Heart right ventricle (tissue), 16 donors: ENCODE measurements at places on chromosomes 1 and 21. TPM values are rescaled to one million over a fixed set of nuclear protein-coding genes. Genes with fewer than 3 reads are reported as not detected.
A peak's percentile ranks its signal among the peaks of the same experiment; 100 is the strongest.

HSPB7 gene
- polyA plus RNA-seq = 6,425 TPM

DNA sequence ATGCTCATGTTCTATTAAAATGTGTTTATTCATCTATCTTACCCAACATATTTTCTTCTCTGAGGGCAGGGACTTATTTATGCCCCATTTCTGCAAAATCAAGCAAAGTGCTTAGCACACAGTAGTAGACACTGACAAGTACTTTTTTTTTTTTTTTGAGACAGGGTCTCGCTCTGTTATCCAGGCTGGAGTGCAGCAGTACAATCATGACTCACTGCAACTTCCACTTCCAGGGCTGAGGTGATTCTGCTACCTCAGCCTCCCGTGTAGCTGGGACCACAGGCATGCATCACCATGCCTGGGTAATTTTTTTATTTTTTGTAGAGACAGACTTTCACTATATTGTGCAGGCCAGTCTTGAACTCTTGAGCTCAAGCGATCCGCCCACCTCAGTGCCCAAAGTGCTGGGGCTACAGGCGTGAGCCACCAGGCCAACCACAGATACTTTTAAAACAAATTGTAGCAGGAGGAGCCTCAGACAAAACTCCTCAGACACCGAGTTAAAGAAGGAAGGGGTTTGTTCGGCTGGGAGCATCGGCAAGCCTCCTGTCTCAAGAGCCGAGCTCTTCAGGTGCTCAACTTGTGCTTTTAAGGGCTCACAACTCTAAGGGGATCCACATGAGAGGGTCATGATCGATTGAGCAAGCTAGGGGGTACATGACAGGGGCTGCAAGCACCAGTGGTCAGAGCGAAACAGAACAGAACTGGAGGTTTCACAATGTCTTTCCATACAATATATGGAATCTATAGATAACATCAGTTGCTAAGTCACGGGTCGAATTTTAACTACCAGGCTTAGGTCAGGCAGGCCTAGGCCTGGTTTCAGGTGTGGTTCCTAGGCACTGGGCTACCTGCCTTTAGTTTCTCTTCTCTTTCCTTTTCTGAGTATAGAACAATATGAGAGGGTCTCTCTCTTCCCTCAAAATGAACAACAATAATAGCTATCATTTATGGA lies 5.7 kb upstream of the TMEM167B start:
- no peak for DNase-seq

DIO1 gene
- polyA plus RNA-seq = not detected

DNA sequence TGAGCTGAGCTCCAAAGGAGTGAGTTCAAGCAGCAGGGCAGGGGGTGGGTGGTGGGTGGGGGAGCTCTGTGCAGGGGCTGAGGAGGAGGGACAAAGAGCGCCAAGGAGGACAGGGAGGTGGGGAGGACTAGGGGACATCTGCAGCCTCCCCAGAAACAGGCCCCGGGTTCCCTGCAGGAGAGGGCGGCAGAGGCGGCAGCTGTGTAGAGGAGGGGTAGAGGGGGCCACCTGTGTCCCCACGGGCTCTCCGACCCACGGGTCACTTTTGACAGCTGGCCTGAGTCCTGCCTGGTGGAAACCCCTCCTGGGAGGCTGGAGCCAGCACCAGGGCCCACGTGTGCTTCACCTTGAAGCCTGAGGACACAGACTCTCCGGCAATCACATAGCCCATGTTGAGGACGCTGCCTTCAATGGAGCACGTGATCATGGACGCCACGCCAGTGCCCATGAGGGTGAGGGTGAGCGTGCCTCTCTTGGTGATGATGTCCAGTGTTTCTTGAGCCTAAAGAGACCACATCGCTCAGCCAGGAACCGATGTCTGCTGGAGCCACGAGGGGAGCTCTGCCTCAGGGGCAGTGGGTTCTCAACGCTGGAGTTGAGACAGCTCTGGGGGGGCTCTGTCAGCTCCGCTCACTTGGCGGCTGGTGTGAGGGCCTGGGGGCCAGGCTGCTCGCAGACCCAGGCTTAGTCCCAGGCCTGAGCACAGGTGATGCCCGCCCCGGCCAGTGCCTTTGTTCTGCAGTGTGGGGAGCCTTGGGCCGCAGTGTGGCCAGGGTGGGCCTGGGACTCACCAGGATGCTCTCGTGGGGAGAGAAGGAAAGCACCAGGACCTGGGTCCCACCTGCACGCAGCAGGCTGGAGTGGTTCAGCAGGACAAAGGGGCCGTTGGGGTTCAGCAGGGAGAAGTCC lies 6.6 kb upstream of the TMEM52 start:
- no peak for DNase-seq

SLC44A3 gene
- 1.2 TPM for polyA plus RNA-seq

ZYG11A gene
- polyA plus RNA-seq = not detected

DNA sequence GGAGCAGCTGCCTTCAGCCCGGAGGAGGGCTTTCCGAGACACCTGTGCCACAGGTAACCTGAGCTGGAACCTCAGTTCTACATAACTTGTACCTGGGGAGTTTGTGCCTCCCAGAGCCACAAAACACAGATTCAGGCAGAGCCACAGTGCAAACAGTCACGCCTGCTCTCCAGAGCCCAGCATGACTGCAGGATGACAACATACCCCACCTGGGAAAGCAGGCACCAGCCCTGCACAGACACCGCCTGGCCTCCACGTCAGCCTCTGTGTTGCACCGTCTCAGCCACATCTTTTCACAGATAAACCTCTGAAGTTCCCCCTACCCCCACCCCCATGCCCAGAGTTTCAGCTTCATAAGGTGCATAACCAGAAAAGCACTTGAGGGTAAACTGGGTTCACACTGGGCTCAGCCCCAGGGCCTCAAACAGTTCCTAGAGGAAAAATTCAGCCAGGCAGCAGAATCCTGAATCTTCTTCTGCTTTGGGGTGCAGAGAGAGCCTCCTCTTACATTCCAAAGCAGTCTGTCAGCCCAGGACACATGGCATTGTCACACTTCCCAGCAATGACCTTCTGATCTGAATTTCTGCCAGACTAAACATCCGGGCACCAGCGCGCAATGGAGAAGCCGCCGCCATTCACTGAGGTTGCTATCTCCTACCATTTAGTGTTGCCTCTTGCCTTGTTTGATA lies 229.5 kb downstream of the TOMM20 start:
- no peak for DNase-seq

GRCh38 chr1:237700181-237700580 lies 190.5 kb downstream of the ZP4 start:
- no peak for DNase-seq

- DNase-seq = no peak
Observed at GRCh38 chr1:70856201-70856600, 191.4 kb downstream of the PTGER3 start.

DNA sequence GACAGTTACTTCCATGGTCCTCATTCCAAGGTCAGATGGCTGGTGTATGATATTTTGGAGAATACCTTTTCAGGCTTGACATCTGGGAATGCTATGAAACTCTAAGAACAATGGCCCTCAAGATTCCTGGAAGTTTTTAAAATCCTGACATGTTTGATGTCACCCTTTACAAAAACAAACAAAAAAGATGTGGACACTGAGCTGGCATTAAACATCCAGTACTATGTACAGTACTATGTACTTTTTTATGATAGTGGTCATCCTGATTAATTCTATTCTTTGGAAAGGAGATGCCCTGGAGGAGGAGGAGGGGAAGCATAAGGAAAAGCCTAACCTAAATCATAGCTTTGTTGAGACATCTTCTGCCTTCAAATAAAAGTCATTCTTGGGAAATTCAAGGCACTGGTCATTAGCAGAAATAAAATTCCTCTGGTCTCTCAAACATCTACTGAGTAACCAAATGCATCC lies 235.4 kb downstream of the HMCN1 start:
- DNase-seq = no peak

DNA sequence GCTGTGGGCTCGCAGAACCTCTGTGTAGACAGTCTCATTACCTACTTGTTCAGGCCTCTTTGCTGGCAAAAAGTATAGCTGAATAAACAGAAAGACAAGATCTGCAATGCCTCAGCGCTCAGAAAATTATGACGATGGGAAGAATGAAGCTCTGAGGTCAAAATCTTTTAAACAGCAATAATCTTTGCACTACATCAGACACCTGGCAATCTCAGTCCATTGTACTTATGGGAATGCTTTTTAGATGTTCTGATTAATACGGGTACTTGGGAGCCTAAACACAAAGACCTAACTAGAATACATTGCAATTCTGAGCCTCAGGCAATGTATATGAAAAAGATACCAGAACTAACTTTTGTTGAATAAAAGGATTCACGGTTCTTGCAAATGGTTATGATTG lies 410.7 kb downstream of the SMYD3 start:
- no peak for DNase-seq

GRCh38 chr1:99680270-99680669 lies 34.4 kb downstream of the PALMD start:
- no peak for DNase-seq

- no peak for DNase-seq
Observed at GRCh38 chr1:226209307-226210059, 14.0 kb upstream of the MIXL1 start.

DNA sequence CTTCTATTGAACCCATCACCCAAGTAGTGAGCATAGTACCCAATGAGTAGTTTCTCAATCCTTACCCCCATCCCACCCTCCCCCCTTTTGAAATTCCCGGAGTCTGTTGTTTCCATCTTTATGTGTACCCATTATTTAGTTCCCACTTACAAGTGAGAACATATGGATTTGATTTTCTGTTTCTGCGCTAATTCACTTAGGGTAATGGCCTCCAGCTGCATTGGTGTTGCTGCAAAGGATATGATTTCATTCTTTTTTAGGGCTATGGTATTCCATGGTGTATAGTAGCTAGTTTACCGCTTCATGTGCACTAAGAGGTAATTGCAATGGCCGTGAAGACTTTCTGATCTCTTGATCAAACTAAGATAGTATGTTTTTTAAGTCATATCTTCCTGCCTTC lies 107.5 kb upstream of the SERTAD4 start:
- DNase-seq = no peak

DNA sequence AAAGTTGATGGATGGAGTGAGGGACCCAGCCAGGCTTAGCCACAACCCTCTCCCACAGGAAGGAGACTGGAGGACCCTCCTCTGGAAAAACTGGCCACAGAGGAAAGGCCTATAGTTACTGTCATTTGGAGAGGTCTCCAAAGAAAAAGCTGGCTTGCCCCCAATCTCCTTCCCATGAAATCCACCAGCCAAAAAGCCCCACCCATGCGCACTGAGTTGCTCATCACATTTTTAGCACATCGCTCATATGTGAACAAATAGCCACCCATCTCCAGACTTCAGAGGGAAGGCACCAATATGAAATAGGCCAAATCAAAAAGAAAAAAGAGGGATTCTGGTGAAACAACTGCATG lies 36.9 kb upstream of the QSOX1 start:
- no peak for DNase-seq

RABGGTB gene
- 55.6 TPM for polyA plus RNA-seq

GRCh38 chr1:158177700-158178450 lies 2.8 kb upstream of the CD1D start:
- peak; percentile 95 for DNase-seq

DNA sequence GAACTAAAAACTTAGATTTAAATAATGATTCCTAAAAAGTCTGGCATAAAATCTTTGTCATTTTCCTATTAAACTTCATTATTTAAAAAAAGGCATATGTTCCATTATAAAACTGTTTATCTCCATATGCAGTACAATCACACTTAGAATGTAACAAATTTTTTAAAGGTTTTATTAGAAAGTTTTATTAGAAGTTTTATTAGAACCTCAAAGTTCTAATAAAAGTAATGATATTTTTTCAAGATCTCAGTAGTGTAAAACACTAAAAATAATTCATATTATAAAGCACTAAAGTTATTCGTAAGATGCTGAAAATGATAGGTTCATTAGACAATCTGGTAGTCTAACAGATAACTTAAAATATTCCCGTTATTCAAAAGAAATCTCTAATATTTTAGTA lies 43.6 kb downstream of the ACBD6 start:
- DNase-seq = no peak

DNA sequence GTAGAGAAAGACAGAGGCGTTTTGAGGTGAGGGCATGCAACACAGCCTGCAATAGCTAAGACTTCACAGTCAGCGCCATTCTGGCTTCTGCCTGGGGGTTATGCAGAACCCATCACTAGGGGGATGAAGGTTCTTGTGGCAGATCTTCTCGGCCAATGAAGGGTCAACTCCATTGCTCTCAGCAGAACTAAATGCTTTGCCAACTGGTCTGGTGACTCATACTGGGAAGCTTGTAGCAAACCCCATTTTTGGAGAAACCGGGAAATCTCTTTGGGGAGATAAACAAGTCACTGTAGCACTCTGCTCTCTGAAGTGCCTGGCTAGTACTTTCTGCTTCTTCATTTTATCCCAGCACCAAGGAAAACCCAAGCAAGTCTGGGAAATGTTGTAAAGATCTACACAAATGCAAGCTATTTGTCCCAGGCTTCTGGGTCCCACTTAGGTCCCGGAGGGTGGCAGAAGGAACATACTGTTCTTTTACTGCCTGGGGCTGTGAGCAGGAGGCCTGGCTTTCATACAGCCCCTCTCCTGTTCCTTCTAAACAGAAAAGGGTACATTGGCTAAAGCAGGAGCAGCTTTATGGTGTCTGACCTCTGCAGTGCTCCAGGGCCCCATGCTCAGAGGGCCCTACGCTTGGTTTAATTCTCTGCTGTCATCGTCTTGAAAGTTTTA lies 28.8 kb downstream of the SHISA4 start:
- no peak for DNase-seq

DNA sequence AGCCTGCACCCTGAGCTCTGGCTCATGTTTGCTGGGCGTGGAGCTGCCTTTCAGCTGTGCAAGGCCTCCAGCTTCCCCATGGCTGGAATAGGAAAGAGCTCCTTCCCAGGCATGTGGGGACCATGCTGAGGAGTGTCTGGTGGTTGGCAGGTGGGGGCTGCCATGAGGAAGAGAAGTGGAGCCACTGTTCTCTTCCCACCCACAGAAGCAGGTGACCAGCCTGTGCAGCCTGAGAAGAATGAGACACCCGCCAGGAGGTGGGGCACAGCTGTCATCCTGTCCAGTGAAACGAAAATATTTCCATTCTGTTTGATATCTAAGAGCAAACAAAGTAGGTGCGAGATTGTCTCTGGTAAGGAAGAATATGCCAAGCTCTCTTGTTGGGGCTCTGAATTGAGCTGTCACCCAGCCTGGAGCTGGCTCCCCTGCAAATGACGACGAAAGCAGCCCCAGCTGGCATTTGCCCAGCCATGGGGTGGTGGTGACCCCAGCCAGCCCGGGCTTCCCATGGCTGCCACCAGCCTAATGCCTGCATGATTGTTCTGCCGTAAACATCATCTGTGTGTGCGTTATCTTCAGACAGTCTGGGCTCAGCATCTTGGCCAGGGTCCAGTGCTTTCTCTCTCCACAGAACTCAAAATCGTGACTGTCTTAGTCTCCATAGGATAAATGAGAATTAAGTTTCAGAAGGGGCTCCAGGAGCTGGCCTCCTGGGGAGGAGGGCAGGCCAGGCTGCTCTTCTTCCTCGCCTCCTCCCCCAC lies 429.8 kb upstream of the VAMP3 start:
- peak; percentile 21 for DNase-seq

GJA9 gene
- polyA plus RNA-seq = not detected

GRCh38 chr1:117607471-117607870 lies 1.6 kb downstream of the TENT5C start:
- DNase-seq = no peak
